ENCODE measurements at places on chromosomes 1 and 21.

- no peak for DNase-seq
These were observed 48.1 kb upstream of the WNT2B start for GRCh38 chr1:112460615-112461014.

DNA sequence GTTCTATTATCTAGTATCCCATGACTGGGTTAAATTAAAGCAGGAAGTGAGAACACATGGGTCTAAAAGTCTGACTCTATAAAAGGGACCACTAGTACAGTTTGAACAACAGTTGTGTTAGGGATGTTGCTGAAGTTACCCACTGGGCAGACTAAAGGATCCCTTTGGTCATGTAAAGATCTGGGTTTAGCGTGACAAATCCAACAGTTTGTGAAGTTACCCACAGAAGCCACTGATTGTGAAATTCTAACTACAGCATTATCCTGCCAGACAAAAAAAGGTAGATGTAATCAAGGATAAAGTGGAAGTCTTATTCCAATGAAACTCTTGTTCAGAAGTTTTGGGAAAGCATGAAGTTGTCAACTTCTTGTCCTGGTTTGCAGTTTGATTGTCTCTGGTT is 5.7 kb downstream of the QSOX1 start:
- DNase-seq, result no peak

- DNase-seq, result no peak
These were observed 114.0 kb downstream of the PPP1R12B start for GRCh38 chr1:202462342-202463076.

- no peak for DNase-seq
These were observed 236.9 kb upstream of the VAMP3 start for GRCh38 chr1:7534061-7534825.

- no peak for DNase-seq
These were observed 6.8 kb downstream of the RGS8 start for GRCh38 chr1:182677397-182678098.

GRCh38 chr1:232226197-232226712 is 403.7 kb downstream of the SIPA1L2 start:
- DNase-seq, result no peak

DNA sequence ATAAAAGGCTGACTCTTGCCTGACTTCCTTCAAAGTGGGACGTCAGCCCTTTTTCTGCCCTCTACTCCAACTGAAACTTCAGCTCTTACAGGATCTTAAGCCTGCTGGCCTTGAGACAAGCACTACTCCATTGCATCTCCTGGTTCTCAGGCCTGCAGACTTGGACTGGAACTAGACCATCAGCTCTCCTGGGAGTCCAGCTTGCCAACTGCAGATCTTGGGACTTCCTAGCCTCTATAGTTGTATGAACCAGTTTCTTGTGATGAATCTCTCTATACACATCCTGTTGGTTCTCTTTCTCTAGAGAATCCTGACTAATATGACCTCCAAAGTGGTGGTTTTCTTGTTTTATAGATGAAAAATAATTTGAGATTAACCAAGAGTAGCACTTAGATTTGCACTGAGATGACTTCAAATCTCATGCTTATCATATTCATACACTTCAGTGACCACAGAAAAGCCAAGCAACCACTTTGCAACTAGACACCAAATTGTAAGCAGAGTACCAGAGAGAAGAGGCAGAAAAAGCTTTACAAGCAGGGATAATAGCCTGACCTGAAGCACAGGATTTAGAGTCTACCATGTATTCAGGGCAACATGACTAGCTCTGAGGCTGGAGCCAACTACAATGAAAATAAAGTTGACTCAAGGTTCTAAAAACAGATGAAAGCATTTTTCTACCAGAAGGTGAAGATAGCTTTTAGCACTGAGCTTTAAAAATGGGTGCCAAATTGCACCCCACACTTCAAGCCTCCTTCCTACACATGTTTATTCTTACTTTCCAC is 661.3 kb upstream of the USP24 start:
- DNase-seq, result no peak
